ENCODE measurements at places on chromosomes 2 and 18. TPM values are rescaled to one million over a fixed set of nuclear protein-coding genes. Genes with fewer than 3 reads are reported as not detected.

DNA sequence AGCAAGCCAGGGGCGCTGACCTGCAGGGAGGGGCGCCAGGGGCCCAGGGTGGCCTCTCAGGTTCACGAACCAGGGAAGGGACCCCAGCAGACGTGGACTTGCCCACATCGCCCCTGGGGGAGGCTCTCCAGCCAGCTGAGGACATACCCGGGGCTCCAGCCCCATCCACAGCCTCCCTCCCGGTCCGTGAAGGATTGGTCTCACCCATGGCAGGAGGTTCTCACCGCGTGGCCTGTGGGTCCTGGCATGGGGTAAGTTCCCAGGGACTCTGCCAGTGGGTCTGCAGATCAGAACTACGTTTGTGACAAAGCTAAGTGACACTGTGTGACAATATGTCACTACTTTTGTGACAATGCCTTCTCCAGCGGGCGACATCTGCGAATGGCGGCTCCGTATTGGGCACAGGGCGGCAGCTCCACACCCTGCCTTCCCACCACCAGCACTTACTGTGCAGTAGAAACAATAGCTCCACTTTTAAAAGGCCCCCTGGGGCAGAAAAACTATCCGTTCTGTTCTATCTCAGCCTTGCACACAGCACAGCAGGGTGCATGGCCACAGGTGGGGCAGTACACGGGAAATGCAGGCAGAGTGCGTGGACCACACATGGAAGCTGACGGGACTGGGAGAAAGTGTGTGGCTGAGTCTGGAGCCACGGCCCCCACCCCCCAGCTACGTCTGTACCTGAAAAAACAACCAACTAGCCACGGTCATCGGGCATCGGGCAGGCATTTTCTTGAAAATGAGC is 65.2 kb upstream of the CTDP1 start:
- DNase-seq, result peak; percentile 76

DNA sequence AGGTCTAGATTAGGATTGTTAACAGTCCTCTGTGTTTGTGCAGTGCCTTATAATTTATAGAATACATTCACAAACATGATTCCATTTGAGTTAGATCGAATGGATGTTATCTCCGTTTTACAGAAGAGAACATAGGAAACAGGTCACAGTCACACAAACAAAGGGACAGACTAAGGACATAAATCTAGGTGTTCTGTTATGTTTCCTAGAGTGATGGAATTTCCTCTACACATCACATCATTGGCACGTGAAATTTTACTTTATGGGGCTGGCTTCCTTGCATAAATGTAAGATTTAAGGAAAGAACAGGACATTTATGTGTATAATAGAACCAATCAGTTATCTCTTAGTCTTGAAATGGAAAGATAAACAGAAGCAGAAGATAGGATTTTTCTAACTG is 6.4 kb downstream of the TRIM54 start:
- DNase-seq, result no peak

DNA sequence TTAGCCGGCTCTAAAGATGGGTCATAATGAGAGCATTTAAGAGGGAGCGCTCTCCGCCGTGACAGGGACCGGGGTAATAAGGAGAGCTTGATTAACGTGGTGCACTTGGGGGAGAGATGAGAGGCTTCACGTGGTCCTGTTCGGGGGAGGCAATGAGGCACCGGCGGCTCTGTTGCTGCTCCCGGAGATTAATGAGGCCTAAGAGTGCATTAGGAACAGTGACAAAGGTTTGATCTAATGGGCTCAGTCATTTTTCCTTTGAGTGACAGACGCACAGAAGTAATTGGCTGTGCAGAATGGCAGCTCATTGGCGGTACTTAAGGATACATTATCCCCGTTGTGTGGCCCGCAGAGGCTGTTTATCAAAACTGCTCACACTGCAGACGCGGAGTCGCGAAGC is 250.7 kb downstream of the GBX2 start:
- DNase-seq, result no peak

- DNase-seq, result no peak
Observed at GRCh38 chr2:128714851-128715312, 396.2 kb upstream of the HS6ST1 start.

GRCh38 chr2:128617661-128618060 is 299.0 kb upstream of the HS6ST1 start:
- DNase-seq, result peak; percentile 52

DNA sequence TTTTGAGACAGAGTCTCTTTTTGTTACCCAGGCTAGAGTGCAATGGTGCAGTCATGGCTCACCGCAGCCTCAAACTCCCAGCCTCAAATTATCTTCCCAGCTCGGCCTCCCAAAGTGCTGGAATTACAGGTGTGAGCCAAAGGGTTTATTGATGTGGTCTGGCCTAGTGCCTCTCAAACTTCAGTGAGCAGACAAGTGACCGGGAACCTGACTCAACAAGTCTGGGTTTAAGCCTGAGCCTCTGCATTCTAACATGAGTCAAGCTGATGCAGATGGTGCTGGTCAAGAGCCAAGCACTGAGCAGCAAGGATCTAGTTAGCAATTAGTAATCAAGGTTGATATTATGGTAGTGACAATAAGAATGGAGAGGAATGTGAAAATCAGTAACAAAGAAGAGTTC is 21.3 kb downstream of the CDK15 start:
- DNase-seq, result no peak

DNA sequence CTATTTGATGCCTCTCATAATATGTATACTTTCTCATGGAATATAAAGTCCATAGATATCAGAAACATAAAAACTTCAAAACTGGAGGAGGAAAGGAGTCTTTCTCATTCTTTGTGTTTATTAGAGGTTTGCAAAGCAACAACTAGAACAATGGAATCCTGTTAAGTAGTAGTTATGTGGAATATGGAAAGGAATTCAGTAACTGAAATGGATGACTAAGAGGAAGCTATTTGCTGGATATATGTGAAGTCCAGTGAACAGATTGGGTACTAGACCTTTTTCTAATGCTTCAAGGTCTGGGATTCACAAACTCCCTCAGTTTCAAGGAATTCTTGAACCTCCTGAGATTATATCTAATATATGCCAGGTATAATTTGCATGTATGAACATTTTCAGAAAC is 353.6 kb upstream of the FANCL start:
- no peak for DNase-seq

NOL4 gene
- 0.38 TPM for total RNA-seq

- DNase-seq, result peak; percentile 54
Observed at GRCh38 chr2:20443276-20443920, 3.5 kb upstream of the RHOB start.

DNA sequence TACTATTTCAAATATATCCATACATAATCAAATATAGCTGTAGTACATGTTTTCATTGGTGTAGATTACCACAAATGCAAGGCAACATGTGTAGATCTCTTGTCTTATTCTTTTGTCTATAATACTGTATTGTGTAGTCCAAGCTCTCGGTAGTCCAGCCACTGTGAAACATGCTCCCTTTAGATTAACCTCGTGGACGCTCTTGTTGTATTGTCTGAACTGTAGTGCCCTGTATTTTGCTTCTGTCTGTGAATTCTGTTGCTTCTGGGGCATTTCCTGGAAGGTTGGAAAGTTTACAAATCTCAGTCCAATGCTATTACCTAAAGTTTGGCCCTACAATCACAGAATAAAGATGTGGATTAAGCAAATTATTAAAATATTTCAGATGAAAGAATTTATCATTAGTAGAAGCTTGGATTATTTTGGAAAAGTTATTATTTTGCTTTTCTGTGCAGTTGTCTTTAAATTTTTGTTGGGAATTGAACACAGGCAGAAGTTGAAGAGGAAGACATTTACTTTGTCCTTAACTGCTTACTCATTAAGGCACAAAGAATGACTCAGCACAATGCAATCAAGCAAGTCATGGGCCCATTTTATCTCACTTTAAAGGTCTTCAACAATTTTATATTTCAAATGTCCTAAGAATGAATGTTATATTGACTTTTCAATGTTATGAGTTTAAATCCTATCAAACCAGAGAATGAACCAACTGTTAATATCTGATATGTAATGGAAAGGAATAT is 103.4 kb upstream of the CAVIN2 start:
- DNase-seq, result no peak

DNA sequence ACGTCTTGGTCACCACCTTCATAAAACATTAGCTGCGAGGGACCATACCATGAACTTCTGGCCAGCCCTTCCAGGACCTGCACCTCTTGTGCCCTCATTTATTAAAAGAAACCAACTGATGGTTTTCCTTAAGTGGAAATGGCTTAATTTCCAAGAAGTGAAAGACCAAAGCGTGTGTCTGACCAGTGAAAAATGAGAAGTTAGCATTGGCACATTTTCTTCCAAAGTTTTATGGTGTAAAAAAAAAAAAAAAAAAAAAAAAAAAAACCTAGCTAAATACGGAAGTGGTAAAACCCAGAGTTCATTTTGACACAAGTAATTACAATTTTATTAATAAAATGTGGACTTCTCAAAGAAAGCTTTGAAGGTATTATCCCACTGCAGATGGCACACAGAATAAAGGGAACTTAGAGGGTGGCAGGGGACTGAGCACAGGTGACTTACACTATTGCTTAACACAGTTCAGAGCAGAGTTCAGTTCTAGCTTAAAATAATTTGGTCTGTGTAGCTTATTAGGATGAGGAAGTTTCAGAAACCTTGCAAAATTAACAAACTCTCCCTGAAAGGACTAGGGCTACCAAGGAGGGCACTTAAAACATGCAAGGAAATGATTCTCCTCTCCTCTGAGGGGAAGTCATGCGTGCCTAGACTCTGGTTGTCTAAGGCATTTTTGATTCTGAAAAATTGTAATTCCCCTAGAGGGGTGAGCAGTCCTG is 42.2 kb upstream of the EPG5 start:
- DNase-seq, result no peak

NYAP2 gene
- not detected for total RNA-seq

SCYGR4 gene
- not detected for total RNA-seq

CHRNA1 gene
- total RNA-seq, result not detected

SPDYA gene
- 0.86 TPM for total RNA-seq

NCKAP5 gene
- 2.0 TPM for total RNA-seq

ST8SIA3 gene
- not detected for total RNA-seq

DNA sequence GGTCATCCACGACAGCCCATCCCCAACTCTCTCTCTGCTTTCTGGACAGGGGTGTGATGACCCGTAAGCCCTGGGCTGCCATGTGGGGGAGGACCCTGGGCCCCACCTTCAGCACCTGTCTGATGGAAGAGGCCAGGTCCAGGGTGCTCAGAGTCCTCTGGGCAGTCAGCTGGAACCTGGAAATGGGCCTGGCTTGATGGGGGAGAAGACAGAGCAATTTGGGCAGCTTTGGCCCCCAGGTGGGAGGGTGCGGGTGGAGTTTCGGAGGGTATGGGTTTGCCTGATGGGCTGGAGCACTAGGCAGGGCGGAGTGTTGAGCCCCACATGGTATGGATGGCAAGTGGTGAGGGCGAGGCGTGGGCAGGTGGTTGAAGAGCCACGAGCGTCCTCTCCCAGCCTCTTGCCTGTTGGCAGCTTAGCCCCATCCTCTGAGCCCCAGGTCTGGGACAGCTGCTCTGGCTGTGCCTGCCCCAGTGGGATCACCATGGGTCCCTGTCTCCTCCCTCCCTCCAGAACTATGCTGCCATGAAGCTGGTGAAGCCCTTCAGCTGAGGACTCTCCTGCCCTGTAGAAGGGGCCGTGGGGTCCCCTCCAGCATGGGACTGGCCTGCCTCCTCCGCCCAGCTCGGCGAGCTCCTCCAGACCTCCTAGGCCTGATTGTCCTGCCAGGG is 232.7 kb downstream of the DYSF start:
- peak; percentile 68 for DNase-seq

DNA sequence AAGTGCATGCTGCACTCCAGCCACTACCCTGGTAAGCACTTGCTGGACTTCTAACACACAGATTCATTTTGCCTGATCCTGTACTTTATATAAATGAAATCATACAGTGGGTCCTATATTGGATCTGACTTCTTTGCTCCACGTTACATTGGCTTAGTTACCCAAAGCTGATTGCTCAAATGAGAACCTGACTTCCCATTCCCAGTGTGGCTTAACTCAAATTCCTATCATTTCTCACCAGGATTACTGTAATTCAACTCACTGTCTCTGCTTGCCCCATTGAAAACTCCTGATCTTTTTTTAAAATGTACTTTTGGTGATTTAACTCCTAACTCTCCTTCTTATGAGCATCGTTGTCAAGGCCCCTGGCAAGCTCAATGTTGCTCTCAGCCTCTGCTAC is 1.4 kb downstream of the RSAD2 start:
- DNase-seq, result no peak

- no peak for DNase-seq
Observed at GRCh38 chr2:98664323-98664722, 55.9 kb downstream of the UNC50 start.

GRCh38 chr2:29009711-29010677 is 28.9 kb downstream of the TOGARAM2 start:
- DNase-seq, result no peak

DNA sequence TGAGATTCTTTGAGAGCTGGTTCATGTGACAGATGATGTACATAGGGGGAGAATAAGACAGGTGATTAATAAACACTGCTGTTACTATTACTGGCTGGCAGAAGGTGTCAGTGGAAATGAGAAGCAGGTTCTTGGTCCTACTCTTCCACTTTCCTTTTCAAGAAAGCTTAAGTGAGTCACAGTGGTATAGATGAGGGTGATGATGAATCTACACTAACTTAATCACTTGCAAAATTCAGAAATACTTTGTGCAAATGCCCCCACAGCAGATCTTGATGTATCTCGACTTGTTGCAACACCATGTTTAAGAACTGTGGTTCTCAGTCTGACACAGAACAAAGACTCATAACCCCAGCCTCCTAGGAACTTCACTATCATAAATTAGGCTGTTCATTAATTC is 35.9 kb upstream of the MGAT5 start:
- DNase-seq, result no peak

LYG2 gene
- total RNA-seq, result not detected
